ENCODE measurements at places on chromosomes 2 and 18. TPM values are rescaled to one million over a fixed set of nuclear protein-coding genes. Genes with fewer than 3 reads are reported as not detected.

The MGAT4A gene
- total RNA-seq = 16.8 TPM

The CCDC148 gene
- 1.7 TPM for total RNA-seq

The SCN7A gene
- 0.15 TPM for total RNA-seq

The FSIP2 gene
- total RNA-seq = 20.9 TPM

The RESP18 gene
- 1.3 TPM for total RNA-seq

The CRYGD gene
- total RNA-seq = not detected

The ITGA6 gene
- total RNA-seq = 22.7 TPM

The LBX2 gene
- total RNA-seq = 4.0 TPM

The PDE11A gene
- total RNA-seq = 3.8 TPM

The CXCR2 gene
- 0.25 TPM for total RNA-seq

The ST8SIA5 gene
- total RNA-seq = 1.3 TPM

The IHH gene
- total RNA-seq = not detected

The ADCY3 gene
- 80.8 TPM for total RNA-seq

The ZNF521 gene
- 12.2 TPM for total RNA-seq

The RUFY4 gene
- total RNA-seq = 0.38 TPM

The ANKRD30B gene
- 0.16 TPM for total RNA-seq

The BUB1 gene
- 64.7 TPM for total RNA-seq

The MALL gene
- 10.0 TPM for total RNA-seq

The TRPM8 gene
- 4.1 TPM for total RNA-seq

The CD28 gene
- total RNA-seq = not detected

The AP1S3 gene
- 11.3 TPM for total RNA-seq

The SLC30A3 gene
- total RNA-seq = 0.69 TPM

The TCF23 gene
- 0.96 TPM for total RNA-seq

The MYCN gene
- not detected for total RNA-seq

The EIF5B gene
- total RNA-seq = 52.8 TPM

The SCYGR4 gene
- total RNA-seq = not detected

The PDE1A gene
- total RNA-seq = 1.2 TPM

The TMEM214 gene
- 37.0 TPM for total RNA-seq

The DSG4 gene
- not detected for total RNA-seq

The USP37 gene
- total RNA-seq = 5.0 TPM

The UGT1A8 gene
- not detected for total RNA-seq

The MYO1B gene
- total RNA-seq = 97.2 TPM

The GRHL1 gene
- 3.6 TPM for total RNA-seq

The MDH1B gene
- 5.1 TPM for total RNA-seq

The MPHOSPH10 gene
- 35.1 TPM for total RNA-seq

The IL1R2 gene
- not detected for total RNA-seq

The VIT gene
- total RNA-seq = not detected

The HOXD4 gene
- total RNA-seq = 24.5 TPM

The CHN1 gene
- 83.0 TPM for total RNA-seq

The HRH4 gene
- not detected for total RNA-seq

The ABCG5 gene
- 0.21 TPM for total RNA-seq

The MAP2 gene
- 0.64 TPM for total RNA-seq

The NAT8 gene
- total RNA-seq = 0.68 TPM

The ARHGAP25 gene
- total RNA-seq = 3.6 TPM

The TEKT4 gene
- total RNA-seq = not detected

The RNU2-63P gene
- 62.5 TPM for total RNA-seq

The PROC gene
- 2.7 TPM for total RNA-seq

The RBKS gene
- total RNA-seq = 5.2 TPM

All from motor neuron (in vitro differentiated cells).